ENCODE measurements at places on chromosomes 5 and 9.

DNA sequence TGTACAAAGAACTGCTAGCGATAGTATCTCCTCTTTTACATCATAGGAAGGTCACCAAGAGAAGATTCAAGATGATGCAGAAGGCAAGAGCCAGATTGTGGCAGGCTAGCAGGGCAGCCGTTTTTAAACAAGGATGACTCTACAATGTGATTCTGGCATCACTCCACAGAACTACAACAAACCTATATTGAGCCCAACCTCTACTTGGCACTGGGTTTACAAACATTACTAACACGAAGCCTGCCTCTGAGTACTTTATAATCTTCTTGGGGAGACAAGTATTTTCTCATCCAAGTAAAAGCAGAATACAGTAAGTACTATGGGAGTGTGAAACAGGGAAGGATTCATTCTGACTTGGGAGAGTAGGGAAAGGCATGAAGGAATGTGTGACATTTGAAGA is 448.6 kb downstream of the ZNF608 start:
- no peak for DNase-seq

DNA sequence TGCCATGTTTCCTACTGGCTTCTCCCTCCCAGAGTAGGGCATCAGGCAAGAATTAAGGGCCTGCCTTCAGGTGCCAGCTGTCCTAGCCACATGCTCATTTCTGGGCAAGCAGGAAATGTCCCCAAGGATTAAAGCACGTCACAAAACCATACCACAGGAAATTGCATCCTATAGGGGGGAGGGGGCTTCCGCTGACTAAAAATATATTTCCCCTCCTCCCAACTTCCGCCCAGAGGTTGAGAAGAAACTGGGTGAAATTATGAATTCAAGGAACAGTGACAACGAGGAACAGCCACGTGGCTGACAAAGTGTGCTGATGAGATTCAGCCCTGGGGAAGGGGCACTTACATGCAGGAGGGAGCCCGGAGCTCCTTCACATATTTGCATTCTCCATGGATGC is 4.1 kb downstream of the HBEGF start:
- no peak for DNase-seq

GRCh38 chr5:175680463-175680862 is 22.6 kb downstream of the HRH2 start:
- no peak for DNase-seq

DNA sequence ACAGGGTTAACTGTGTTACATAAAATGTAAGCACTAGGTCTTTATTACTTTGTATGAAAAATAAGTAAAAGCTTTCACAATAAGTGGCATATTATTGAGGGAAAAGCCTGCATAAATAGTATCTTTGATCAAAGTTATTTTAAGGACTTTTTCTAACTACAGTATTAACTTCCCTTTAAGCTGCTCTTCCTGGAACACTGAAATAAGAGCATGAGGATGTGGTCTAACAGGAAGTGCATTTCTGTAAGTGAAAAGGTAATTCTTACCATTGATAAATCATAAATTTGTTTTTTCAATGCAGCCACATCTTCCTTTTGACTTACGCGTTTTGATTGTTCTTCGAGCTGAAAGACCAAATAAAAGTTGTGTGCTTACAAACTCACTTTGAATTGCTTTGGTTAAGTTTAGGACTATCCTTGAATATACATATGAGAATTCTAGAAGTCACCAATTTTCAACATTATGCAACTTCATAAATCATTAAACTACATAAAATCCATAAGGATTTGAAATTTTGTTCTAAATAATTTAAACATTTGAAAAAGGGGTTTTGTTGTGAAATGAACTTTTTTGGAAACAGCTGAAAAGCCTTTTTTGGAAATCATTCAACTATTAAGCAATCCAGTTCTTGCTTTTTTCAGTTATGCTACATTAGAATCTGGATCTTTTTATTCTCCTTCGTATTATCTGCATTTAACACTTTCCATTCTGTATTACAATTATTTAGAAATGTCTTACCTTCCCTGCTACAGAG is 50.6 kb downstream of the RASEF start:
- DNase-seq = no peak

DNA sequence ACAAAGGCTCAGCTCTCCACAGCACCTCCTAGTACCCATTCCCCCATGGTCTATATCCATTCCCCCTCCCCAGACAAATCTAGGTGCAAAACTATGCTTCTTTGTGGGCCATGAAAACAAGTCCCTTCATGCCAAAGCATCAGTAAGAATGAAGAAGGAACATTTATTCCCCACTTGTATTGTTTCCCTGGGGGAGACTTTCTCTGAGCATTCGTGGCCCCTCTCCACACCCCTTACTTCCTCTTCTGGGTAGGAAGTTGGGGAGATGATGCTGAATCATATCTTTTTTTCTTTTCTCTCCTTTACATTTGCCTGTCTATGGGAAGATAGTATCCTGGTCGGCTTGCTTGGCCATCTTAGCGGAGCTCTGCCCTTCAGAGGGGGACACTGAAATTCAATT is 246.8 kb downstream of the NSG2 start:
- DNase-seq = no peak

- DNase-seq = no peak
Observed at GRCh38 chr5:52783226-52783959, 4.3 kb upstream of the ITGA1 start.

DNA sequence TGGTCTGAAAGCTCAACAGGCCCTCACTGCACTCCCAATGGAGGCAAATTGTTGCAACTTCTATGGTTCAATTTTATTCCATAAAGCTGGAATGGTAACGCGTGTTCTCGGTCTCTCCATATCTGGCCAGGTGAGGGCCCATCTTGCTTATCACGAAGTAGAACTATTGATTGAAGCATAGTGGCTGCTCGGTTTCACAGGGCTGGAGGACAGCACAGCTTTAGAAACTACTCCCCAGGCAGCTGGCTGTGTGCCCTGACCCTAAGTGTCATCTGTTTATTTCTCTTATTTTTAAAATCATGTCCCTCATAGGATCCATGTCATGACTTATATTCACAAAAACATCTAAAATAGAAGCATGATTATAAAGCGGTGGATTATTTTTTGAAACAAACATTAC is 223.4 kb downstream of the NPR3 start:
- DNase-seq = no peak

GRCh38 chr9:96509026-96509425 is 59.1 kb downstream of the HABP4 start:
- DNase-seq = no peak

GRCh38 chr5:76930083-76930482 is 22.8 kb upstream of the CRHBP start:
- no peak for DNase-seq

GRCh38 chr5:134554319-134555222 is 29.1 kb downstream of the JADE2 start:
- DNase-seq = peak; percentile 44

GRCh38 chr9:72271613-72272478 is 93.2 kb downstream of the ZFAND5 start:
- DNase-seq = peak; percentile 49

- DNase-seq = no peak
Observed at GRCh38 chr5:132065351-132065937, 5.0 kb downstream of the IL3 start.

- no peak for DNase-seq
Observed at GRCh38 chr9:37970301-37971107, 66.6 kb upstream of the SLC25A51 start.

GRCh38 chr9:113350107-113350661 is 843 bp downstream of the BSPRY start:
- DNase-seq = no peak

DNA sequence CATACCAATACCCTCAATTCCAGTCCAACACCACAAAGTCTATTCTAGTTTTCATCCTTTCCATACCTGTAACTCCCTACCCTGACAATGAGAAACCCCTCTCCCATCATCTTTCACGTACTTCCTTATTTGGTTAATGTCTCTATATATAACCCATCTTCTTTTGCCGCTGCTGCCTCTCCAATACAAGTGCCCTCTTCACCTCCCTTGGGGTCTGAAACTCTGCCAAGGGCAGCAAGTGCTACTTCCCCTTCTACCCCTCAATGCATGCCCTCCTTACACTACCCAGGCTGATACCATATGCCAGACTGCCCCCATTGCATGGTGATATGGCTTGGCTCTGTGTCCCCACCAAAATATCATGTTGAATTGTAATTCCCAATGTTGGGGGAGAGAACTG is 24.4 kb upstream of the SMIM15 start:
- no peak for DNase-seq

DNA sequence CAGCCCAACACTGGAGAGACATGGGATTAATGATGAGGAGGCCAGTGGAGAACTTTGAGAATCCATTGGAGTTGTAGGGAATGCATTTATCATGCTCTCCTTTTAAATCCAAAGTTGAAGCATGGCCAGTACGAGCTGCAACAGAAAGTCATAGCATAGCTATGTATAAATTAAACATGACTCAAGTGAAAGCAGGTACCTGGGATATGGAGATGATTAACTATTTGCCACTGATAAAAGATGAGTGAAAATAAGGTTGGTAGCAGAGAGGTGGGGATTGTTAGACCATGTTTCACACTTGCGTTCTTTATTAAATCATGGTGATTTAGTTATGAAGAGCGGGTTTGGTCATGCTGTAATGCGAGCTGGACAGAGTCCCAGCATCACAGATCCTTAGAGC is 189.6 kb downstream of the ARHGEF28 start:
- no peak for DNase-seq

DNA sequence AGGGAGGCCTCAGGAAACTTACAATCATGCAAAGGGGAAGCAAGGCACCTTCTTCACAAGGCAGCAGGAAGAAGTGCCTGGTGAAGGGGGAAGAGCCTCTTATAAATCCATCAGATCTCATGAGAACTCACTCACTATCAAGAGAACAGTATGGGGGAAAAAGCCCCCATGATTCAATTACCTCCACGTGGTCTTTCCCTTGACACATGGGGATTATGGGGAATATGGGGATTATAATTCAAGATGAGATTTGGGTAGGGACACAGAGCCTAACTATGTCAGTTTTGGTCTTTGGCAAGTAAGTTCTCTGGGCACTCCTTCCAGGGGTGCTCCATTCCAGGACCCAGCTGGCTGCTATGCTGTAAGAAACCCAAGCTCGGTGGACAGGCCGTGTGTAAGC is 275.3 kb upstream of the TUT7 start:
- no peak for DNase-seq

GRCh38 chr9:114902786-114903524 is 27.4 kb downstream of the TNFSF8 start:
- DNase-seq = peak; percentile 45

GRCh38 chr5:98455665-98456064 is 317.8 kb upstream of the RGMB start:
- no peak for DNase-seq

- no peak for DNase-seq
Observed at GRCh38 chr9:88828492-88828974, 162.7 kb upstream of the S1PR3 start.

Measured in effector CD4-positive, alpha-beta T cell (primary cell).